ENCODE measurements at places on chromosomes 6 and 20. TPM values are rescaled to one million over a fixed set of nuclear protein-coding genes. Genes with fewer than 3 reads are reported as not detected.

KHDC1L gene
- total RNA-seq = 0.37 TPM

SAPCD1 gene
- 7.0 TPM for total RNA-seq

CITED2 gene
- 68.6 TPM for total RNA-seq

EDN1 gene
- total RNA-seq = 0.11 TPM

MEI4 gene
- not detected for total RNA-seq

NAA20 gene
- total RNA-seq = 98.8 TPM

GRCh38 chr20:52103913-52104545 lies 87.5 kb downstream of the ZFP64 start:
- H3K4me1 ChIP-seq = peaks cover 30% of the 10 kb centered on the region
- no peak overlapping the region for H3K27ac ChIP-seq
- peak overlapping the region; percentile 2 for H3K4me3 ChIP-seq

DNA sequence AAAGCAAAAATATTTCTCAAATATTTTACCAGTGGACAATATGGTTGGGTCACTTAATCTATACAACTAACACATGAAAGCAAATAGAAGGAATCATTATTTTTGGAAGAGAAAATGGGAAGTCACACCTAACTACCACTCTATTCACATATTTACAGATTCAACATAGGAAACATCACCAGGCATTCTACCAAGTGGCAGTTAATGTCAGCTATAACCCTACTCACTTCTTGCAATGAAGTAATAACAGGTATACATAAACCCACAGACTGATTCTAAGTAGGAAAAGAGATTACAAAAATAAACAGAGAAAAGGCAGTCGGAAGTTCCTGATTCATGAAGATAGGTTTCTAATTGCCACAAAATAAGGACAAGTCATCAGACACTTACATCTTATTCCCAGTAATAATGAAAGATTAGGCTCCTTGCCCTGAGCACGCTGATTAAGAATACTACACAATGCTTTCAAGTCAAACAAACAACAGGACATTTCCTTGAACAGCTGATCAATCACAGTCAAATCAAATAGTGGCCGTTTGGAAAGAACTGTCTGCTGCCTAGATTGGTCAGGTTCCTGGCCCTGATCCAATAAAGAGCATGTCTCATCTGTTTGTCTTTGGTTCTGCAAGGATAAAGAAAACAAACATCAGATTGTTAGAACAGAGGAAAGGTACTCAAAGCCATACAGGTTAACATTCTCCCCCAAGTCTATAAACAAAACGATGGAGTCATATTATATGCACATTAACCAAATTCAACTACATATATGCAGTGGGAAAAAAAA lies 79.2 kb upstream of the PLN start:
- H3K36me3 ChIP-seq = peaks cover 29% of the 10 kb centered on the region
- no peaks in the 10 kb centered on the region for H3K27me3 ChIP-seq

DNA sequence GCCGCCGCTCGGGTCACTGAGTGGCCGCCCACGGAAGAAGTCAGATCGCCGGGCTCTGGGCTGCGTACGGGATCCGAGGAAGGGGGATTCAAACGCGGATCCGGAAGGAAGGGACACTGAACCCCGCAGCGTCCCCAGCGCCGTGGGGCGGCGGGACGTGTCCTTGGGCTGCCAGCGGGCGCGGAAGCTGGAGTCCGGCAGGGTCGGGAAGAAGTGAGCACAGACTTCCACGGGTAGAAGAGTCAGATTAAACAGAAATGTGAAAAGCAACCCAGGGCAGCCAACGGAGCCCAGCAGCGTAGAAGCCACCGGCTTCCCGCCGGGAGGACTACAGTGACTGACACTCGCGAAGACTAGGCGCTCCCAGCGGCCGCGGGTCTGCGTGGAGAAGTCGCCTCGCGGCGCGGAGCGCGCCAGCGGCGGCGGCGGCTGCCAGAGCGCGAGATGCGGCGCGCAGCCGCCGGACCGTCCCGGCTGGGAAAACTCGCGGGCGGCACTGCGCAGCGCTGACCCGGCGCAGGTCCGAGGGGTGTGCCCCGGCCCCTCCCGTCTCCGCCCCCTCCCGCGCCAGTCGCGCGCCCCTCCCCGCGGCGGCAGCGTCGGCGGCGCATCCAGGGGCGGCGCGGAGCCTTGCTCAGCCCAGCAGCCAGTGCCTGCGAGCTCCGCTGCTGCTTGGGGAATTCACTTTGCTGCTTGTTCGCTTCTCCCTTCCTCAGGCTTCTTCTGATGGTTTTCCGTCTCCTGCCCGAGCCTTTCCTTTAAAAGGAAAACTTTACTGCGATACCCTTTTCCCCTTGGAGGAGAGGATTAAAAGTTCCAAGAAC lies at the start of gene SAMD5:
Gene SAMD5 (plus strand): TSS at position 649 of the 824 bp plus-strand sequence. CDS start 239 bp downstream, outside the sequence.
- no peaks in the 10 kb centered on the region for H3K36me3 ChIP-seq
- H3K27ac ChIP-seq = no peak within 1 kb of the TSS
- DNase-seq = no peak
- peaks cover 21% of the 10 kb centered on the region for H3K27me3 ChIP-seq

- no peaks in the 10 kb centered on the region for H3K4me1 ChIP-seq
- no peak overlapping the region for H3K4me3 ChIP-seq
- no peaks in the 10 kb centered on the region for H3K27me3 ChIP-seq
Observed at GRCh38 chr6:92109956-92110355, 1309.4 kb downstream of the EPHA7 start.

Measured in CD8-positive, alpha-beta memory T cell (primary cell).